ENCODE measurements at places on chromosomes 3 and 15.

- DNase-seq = no peak
These were observed 30.0 kb downstream of the SYNPR start for GRCh38 chr3:63308072-63308471.

DNA sequence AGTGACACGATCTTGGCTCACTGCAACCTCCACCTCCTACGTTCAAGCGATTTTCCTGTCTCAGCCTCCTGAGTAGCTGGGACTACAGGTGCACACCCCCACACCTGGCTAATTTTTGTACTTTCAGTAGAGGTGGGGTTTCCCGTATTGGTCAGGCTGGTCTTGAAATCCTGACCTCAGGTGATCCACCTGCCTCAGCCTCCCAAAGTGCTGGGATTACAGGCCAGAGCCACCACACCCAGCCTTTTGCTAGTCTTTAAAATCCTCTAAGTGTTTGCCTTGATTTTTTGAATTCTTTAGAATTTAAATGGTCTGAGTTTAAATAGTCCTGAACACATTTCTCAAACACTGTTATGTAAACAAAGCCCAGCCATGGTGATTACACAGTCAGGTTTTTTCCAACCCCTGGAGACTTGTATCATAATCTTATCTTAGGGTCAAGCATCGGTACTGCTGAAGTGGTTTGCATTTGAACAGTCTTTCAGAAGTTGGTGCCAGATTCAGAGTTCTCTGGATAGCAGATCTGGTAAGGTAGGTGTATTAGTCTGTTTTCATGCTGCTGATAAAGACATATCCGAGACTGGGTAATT is 28.2 kb upstream of the PIAS1 start:
- no peak for DNase-seq

- DNase-seq = no peak
These were observed 45.2 kb downstream of the ZNF385D start for GRCh38 chr3:21705769-21706168.

DNA sequence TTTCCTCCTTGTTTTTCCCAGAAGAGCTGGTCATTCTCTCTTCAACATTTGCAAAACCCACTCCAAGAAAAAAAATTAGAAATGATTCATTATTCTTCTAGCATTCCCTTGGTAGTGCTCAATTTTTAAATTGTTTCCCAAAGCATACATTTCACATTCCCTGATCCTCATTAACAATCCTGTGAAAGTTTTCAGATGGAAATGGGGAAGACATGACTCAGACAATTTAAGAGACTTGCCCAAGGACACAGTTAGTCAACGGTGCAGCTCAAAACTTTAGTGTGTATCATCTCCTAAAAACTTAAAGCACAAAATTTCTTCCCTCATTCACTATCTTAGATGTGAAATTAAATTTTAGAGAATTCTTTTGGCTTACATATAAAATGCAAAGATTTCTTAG is 17.1 kb upstream of the ABI3BP start:
- DNase-seq = no peak

DNA sequence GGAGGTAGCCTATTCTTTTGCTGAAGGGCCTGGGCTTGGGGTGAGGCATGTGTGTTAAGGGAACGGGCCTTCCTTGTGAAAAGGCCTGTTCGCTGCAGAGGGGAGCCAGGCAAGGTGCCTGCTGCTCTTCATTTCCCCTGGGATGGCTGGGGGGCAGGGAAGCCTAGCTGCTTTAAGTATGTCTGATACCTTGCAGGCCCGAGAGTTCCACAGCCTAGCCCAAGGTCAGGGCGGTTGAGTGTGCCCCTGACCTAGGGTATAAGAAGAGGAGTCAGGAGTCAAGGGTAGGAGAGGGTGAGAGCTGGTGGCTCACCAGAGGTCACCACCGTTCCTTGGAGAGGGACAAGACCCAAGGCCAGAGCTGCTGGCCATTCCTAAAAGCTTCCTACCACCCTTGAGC is 46.6 kb downstream of the UMPS start:
- no peak for DNase-seq

DNA sequence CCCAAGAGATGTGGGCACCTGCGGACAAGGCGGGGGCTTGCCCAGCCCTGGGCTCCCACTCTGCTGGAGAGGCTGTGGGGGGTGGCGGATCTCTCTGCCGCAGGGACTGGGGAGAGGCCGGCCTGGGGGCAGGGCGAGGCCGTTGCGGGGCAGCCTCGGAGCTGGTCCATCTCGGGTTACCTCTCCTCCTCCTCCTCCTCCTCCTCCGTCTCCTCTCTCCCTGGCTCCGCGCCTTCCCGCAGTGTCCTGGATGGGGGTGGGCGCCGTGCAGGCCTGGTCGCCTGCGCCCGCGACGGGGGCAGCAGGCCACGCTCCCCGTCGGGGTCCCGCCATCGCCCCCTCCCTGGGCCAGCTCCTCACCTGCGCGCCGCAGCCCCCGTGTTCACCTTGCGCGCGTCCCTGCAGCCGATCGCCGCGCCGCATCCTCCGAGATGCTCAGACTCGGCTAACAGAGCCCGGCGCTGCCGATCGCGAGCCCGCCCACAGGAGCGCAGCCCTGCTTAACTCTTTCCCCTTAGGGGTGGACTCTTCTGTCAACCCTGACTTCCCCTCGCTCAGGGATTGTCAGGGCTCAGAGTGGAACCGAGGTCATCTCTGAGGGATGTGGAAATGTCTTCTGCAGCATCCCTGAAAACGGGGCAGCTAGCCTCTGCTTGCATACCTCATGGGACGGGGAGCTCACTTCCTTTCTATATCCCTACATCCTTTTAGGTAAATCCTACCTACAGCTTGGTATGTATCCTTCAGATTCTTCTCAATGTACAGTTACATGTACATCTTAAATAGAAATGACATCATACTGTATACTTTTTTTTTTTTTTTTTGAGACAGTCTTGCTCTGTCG is at the start of gene PRRT3:
Gene PRRT3, minus strand, starts transcription at position 447 of the 844 bp plus-strand sequence. CDS start 2,293 bp downstream, outside the sequence.
- peak; percentile 26 for DNase-seq

DNA sequence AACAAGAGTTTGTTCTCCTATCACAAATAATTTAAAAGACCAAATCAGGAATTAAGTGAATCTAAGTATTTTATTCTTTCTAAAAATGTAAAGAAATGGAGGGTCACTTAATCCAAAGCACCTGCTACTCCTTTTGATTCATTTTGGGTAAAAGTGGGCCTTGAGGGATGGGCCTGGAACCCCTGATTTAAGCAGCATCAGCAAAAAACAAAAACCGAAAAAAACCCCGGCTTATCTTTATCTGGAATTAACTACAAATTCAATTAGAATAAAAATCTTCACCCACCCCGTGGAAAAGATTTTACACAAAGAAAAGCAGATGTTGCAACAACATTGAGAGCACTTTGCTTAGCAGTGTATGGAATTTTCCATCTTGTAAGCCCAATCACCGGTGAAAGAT is 1018.2 kb downstream of the MCTP2 start:
- DNase-seq = no peak

DNA sequence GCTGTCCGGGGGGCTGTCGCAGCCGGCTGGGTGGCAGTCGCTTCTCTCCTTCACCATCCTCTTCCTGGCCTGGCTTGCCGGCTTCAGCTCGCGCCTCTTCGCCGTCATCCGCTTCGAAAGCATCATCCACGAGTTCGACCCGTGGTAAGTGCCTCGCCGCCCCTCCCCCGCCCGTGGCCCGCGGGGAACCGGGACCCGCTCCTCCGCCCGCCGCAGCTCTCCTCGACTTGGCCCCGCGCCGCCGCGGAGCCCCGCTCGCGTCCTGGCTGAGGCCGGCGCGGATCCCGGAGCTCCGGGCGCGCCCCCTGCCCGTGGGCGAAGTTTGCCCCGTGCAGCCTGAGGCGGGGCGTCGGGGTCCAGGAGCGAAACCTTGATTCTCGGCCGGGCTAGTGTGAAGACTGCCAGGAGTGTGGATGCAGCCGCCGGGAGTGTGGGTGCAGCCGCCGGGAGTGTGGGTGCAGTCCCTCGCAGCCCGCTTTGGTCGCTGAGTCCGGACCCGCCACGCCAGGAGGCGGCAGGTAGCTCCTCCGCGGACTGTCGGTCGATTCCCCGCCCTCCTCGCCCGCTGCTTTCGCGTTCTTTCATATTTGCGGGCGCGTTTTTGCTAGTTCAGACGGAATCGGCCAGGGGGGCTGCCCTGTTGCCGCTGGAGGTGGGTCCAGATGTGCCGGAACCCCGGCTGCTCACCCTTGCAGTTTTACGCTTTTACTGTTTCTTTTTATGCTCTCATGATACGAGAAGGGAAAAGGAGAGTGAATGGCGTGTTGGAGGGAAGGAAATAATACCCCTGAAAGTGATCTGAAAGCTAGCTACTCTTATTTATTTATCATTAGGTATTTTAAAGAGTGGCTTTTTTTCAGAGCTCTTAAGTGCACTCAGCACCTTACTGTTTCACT is 692 bp downstream of the STT3B start:
- peak; percentile 61 for DNase-seq

- DNase-seq = no peak
These were observed 31.0 kb downstream of the CFAP91 start for GRCh38 chr3:119733812-119734211.

- no peak for DNase-seq
These were observed 11.1 kb upstream of the TPRG1 start for GRCh38 chr3:189160519-189161309.

- no peak for DNase-seq
These were observed 412.1 kb upstream of the DPH6 start for GRCh38 chr15:35958021-35958420.

GRCh38 chr15:51842852-51843737 is 13.6 kb downstream of the TMOD3 start:
- DNase-seq = no peak

DNA sequence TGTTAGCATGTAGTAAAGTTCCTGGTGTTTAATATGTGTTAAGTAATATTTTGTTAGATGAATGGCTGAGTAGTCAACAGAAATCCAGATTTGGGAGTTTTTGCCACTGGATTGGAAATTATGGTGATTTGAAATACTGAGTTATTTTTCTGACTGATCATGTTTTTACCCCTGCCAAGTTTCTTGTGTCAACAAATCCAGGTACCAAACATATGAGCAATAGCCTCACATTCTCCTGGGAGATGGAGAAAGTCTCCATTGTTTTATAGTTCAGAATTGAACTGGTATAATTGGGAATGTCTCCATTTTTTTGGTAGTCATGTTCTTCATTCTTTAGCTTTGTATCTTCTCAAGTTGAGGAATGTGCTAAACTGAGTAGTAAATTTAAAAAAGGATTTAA is 767.2 kb upstream of the LMCD1 start:
- no peak for DNase-seq

DNA sequence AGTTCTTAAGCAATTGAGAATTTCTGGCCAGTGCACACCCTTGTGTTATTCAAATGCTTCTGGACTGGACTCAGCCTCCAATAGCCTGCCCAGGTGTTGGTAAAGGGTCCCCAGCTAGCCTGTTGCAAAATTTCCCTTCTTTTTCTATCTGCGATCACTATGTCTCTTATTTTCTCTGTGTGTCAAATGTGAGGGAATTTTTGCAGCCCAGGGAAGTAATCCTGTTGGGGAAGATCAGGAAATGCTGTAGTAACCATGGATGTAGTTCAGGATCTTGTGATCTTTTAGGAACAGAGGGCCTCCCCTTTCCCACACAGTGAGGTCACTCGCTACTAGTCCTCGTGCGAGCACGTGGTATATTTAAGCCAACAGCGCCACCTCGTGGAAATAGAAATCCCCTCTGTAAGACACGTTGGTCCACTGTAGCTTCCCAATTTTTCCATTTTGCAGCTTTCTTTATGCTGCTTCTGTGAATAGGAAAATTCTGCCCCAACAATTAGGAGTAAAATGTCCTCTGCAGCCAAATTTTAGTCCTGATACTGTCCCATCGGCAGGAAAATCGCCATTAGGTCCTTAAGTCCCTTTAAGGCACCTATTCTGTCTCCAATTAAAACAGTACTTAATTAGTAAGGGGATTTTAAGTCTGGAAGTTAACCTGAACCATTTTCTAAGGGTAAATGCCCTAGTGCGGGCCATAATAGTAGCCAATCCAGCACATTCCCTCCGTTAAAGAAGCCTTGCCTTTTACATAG is 4.0 kb upstream of the SMCO1 start:
- DNase-seq = peak; percentile 28
